ENCODE measurements at places on chromosomes 6 and 20.

GRCh38 chr6:52872031-52872430 is 31.4 kb upstream of the GSTA5 start:
- no peak for DNase-seq

DNA sequence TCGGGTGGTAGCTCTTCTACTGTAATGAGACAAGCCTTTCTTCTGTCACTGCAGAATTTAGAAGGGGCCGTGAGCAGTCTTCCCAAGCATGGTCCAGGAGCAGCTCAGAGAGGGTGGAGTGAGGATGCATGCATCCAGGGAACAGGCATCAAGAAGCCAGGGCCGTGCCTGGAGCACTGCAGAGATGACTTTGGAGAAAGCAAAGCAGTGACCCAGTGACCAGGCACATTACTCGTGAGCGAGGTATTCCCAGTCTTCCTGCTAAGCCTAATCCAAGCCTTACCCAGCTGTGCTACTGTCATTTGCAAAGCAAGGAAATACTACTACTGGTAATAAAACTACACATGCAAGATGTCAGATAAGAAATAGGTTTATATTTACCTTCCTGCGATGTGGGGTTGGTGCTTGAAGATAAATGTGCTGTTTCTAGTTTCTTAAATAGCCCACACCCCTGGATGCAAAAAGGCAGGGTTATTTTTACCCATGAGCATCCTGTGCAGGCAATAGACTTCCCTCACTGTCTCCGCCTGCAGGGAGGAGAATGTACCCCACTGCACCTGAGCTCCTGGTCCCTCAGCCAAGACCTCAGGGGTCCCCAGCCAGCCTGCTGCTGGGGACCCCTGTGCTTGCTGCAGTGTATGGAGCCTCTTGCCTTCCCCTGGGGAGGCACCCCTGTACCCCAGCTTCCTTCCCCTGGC is 62.9 kb downstream of the SSR1 start:
- no peak for DNase-seq

DNA sequence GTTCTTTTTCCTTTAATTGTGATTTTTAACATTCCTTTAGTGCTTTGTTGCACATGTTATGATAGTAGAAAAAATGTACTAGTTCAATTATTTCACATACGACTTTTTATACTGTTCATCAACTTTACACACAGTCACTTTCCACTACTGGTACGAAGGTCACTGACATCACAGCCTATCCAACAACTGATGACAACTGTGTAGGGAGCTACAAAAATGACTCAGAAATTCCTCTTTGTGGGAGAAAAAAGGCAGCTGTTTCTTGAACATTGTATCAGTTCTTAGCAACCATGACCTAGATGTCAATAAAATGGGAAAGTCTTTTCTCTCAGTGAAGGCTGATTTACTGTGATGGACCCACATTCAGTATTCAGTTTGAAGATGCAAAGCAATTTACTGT is 7.0 kb upstream of the ID4 start:
- no peak for DNase-seq

- no peak for DNase-seq
Measured at GRCh38 chr6:48917233-48917632, 545.8 kb downstream of the MMUT start.

DNA sequence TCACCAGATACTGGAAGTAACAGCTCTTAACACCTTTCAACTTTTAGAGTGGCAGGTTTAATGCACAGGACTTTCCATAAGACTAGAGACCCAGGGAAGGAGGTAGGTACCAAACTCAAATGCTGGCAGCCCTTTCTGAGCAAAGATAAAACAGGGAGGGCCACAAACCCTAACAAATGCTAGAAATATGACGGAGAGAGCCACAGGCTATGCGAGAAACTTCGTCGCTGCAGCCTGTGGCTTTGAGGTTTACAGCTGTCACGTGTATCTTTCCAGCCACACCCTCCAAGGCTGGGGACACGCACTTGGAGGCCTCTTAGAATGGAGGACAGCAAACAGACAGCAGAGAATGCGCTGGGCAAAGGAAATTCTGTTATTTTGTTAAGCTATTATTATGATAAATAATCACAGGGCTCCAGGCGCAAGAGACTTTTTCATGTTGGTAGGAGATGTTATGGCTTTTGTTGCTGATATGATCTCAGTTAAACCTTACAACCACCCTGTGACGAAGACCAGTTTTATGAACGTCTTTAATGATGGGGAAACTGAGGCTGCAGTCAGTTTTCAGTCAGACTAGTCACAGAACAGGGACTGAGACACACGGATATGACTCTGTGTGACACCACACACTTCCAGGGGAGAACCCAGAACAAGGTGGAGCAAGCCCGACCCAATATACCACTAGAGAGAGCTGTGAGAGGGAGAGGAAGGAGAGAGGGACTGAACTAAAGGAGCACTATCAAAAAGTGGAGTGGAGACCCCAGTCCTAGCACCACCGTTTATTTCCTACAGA is 2.0 kb downstream of the TRAM2 start:
- no peak for DNase-seq

Measured in stimulated activated CD4-positive, alpha-beta T cell treated with anti-CD3 and anti-CD28 coated beads, Interleukin-1b, Interleukin-23, amount 100 ng/mL, for 24 hours (primary cell).